WTC11 (cell line): ENCODE measurements at places on chromosomes 1 and 21. TPM values are rescaled to one million over a fixed set of nuclear protein-coding genes. Genes with fewer than 3 reads are reported as not detected.

- DNase-seq, result no peak
- H3K4me1 ChIP-seq, result no peaks in the 10 kb centered on the region
- H3K27ac ChIP-seq, result no peak overlapping the region
- peaks cover 86% of the 10 kb centered on the region for H3K36me3 ChIP-seq
- no peak overlapping the region for H3K4me3 ChIP-seq
Observed at GRCh38 chr21:37227071-37228002, 39.8 kb downstream of the VPS26C start.

GRCh38 chr1:4018466-4019146 is 118.5 kb upstream of the C1orf174 start:
- H3K4me1 ChIP-seq, result no peaks in the 10 kb centered on the region
- H3K4me3 ChIP-seq, result no peak overlapping the region
- no peak for DNase-seq
- peaks cover 20% of the 10 kb centered on the region for H3K27me3 ChIP-seq
- no peak overlapping the region for H3K27ac ChIP-seq

GRCh38 chr21:41750051-41750450 is 16.8 kb downstream of the RIPK4 start:
- peaks cover 30% of the 10 kb centered on the region for H3K36me3 ChIP-seq
- no peak overlapping the region for H3K27ac ChIP-seq
- H3K27me3 ChIP-seq, result no peaks in the 10 kb centered on the region; the same call in 1 of the 2 replicates
- DNase-seq, result no peak
- H3K4me3 ChIP-seq, result no peak overlapping the region

Gene INSRR
- 0.05 to 0.11 TPM in 2 of 3 replicates, not detected in the other for total RNA-seq

DNA sequence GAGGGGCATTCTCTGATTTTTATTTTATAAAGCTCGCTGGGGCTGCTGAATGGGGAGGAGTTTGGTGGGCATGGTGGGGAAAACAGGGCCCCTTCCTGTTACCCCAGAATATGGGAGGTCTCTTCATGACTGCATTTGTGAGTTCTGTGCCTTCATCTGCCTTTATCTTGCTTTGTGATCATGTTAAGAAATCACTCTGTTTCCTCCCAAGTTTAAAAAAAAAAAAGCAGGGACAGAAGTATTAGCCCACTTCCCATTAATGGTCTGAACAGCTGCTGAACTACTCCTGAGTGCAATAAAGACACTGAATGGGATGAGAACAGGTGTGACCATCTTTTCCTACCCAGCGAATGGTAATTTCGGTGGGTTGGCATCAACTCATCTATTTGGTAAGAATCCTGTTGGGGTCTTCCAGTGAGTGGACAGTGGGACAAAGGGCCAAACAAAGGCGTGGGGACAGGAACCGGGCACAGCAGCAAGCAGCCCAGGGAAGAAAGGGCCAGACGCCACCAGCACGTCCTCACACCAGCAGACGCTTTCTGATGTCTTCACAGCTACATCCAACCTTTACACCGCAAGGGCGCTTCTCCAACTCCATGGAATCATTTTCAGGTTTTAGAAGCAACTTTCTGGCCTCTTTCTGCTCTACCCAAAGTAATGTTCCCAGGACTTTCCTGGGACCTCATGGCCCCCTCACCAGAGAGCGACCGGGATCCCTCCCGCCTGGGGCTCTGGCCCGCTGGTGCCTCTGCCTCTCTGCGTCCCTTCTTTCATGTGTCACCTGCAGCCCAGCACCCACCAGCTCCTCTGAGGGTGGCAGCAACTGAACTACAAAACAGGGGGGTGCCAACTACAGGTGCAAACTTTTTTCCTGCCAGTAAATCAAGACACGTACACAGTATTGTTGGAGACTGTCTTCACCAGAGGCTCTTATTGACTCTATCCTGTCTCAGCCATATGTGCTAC is 160.2 kb downstream of the ADSS2 start:
- H3K27ac ChIP-seq, result no peak overlapping the region
- peaks cover 4% of the 10 kb centered on the region; the same call in 1 of the 2 replicates for H3K36me3 ChIP-seq
- no peaks in the 10 kb centered on the region for H3K4me1 ChIP-seq
- H3K4me3 ChIP-seq, result no peak overlapping the region

DNA sequence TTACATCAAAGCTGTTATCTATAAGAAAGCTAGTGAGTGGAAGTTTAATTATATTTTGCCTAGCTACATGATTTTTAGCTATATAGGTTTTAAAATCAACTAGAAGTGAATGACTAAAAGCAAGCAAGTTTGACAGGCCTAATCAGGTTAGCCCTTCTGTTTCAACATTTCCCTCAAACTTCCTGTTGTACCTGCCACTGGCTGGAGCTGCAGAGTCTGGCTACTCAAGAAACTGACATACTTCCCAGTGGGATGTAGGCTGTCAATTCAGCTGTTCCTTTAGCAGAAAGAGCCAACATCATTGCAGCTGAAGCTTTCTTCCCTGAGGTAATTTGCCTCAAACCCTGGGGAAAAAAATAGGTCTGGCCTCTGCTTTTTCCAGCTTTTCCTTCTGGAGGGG is 87.1 kb upstream of the TNR start:
- no peak overlapping the region for H3K27ac ChIP-seq
- H3K4me1 ChIP-seq, result peaks cover 53% of the 10 kb centered on the region
- H3K27me3 ChIP-seq, result no peaks in the 10 kb centered on the region; the same call in 1 of the 2 replicates
- no peak for DNase-seq

DNA sequence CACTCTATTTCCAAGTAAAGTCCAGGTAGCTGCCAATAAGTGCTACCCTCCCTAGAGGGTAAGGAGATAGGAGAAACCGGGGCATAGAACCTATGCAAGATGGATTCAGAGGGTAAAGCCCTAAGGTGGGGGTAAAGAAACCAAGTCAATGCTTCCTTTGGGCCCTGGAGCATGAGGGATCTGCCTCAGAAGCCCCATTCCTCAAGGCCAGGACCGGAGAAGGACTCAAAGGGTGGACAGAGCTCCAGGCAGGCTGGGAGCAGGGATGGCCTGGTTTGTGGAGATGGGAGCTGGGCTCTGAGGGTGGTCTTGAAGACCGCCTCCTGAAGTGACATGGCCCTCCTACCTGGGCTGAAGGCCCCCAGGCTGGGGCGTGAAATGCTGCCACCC is 3.9 kb downstream of the EPHA2 start:
- H3K4me3 ChIP-seq, result peak overlapping the region; percentile 14; the same call in 1 of the 2 replicates
- H3K36me3 ChIP-seq, result peaks cover 25% of the 10 kb centered on the region
- DNase-seq, result no peak

DNA sequence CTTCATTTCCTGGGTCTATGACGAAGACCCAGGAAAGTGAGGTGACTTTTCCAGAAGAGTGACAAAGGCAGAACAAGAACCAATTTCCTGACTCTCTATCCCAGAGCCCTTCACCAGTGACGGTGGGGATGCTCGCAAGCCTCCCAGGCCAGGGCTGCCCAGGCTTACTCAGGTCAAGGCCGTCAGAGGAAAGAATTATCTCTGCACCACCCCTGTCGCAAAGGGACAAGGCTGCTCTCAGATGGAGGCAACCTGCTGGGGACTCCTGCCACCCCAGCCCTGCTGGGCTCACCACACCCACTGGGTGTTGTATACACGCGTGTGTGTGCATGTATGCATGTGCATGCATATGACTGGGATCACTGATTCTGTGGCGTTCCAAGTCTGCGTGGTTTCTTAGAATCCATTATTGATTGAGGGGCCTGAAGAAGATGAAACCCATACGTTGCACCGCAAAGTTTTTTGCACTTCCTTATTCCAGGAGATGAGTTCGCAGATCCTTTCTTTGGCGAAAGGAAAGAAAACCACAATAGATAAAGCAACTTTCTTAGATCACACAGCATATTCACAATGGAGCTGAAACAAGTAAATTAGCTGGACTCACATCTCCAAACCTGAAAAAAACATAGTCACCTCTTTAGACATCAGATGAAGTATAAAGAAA is 255.8 kb downstream of the RHOU start:
- H3K36me3 ChIP-seq, result no peaks in the 10 kb centered on the region
- H3K4me3 ChIP-seq, result no peak overlapping the region
- H3K27me3 ChIP-seq, result peaks cover 7% of the 10 kb centered on the region; the same call in 1 of the 2 replicates
- H3K4me1 ChIP-seq, result peaks cover 42% of the 10 kb centered on the region
- no peak for DNase-seq
- no peak overlapping the region for H3K27ac ChIP-seq

Gene MYCBP
- total RNA-seq, result 31.4 to 43.6 TPM (median 34.9 TPM) in 3 replicates

DNA sequence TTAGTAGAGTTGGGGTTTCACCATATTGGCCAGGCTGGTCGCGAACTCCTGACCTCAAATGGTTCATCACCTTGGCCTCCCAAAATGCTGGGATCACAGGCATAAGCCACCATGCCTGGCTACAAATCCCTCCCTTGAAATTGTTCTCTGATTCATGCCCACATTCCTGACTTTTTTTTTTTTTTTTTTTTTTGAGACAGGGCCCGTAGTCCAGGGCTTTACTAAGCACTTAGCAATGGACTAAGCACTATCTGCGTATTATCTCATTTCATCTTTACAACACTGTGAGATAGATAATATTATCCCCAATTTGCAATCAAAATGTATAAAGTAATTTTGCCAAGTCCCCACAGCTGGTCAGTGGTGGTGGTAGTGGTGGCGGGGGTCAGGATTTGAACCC is 58.9 kb downstream of the VWA5B1 start:
- H3K27ac ChIP-seq, result no peak overlapping the region
- H3K36me3 ChIP-seq, result no peaks in the 10 kb centered on the region
- peaks cover 3% of the 10 kb centered on the region for H3K4me1 ChIP-seq
- DNase-seq, result no peak

GRCh38 chr1:228149406-228150119 is at the start of gene GJC2:
Gene GJC2 (plus strand): TSS chr1:228149930. CDS start chr1:228157759, 7,829 bp downstream.
- no peak within 1 kb of the TSS for H3K4me3 ChIP-seq
- no peak within 1 kb of the TSS for H3K27ac ChIP-seq
- no peaks in the 10 kb centered on the region for H3K36me3 ChIP-seq
- peak; percentile 38 for DNase-seq
- no peaks in the 10 kb centered on the region for H3K27me3 ChIP-seq

- 0 out of 2 replicates have a peak, but pooled peaks cover under 1% of the 10 kb centered on the region for H3K36me3 ChIP-seq
- peak overlapping the region; percentile 59; the same call in 1 of the 2 replicates for H3K27ac ChIP-seq
- H3K4me1 ChIP-seq, result peaks cover 43% of the 10 kb centered on the region
- DNase-seq, result no peak
- no peaks in the 10 kb centered on the region; the same call in 1 of the 2 replicates for H3K27me3 ChIP-seq
- H3K4me3 ChIP-seq, result peak overlapping the region; percentile 89
Observed at GRCh38 chr1:159944623-159945455, 574 bp downstream of the IGSF9 start.

Gene MARCKSL1
- 442 to 450 TPM (median 443 TPM) in 3 replicates for total RNA-seq

- peaks cover 23% of the 10 kb centered on the region for H3K36me3 ChIP-seq
- peaks cover 9% of the 10 kb centered on the region for H3K4me1 ChIP-seq
- DNase-seq, result no peak
- peak overlapping the region; percentile 62 for H3K27ac ChIP-seq
Observed at GRCh38 chr1:224251741-224252146, 68.7 kb downstream of the DEGS1 start.

Gene S100A5
- total RNA-seq, result not detected in 3 replicates

DNA sequence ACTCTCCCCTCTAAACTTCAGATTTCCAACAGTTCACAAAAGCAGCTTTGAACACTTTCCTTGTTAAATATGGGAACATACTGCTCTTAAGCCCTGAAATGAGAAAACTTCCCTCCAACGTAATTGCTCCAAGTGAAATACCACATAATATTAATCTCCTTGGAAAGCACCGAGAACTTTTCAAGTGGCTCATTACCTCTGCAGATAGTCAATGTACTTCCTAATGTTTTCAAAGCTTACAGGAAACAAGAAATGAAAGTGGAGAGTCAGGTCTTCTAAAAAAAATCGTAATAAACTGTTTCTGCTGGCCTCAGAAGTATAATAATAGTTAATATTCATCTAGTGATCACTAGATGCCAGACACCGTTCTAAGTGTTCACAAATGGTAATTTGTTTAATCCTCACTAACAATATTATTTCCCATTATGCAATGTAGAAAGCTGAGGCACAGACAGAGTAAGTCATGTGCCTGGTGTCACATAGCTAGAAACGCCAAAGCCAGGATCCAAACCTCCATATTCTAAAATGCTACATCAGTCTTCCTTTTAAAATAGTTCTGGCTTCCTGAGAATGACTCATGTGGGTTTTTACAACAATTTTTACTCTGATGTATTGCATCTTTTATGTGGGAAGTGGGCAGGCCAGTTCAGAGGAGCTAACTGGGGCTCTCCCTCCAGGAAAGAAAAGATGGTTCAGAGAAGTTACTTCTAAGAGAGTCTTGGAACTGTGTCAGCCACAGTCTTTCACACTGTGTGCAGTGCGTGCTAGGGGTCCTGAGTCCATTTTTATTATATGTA is 177.2 kb downstream of the PLPPR4 start:
- H3K27me3 ChIP-seq, result no peaks in the 10 kb centered on the region
- no peak overlapping the region for H3K4me3 ChIP-seq
- H3K36me3 ChIP-seq, result no peaks in the 10 kb centered on the region
- no peaks in the 10 kb centered on the region for H3K4me1 ChIP-seq
- DNase-seq, result no peak

DNA sequence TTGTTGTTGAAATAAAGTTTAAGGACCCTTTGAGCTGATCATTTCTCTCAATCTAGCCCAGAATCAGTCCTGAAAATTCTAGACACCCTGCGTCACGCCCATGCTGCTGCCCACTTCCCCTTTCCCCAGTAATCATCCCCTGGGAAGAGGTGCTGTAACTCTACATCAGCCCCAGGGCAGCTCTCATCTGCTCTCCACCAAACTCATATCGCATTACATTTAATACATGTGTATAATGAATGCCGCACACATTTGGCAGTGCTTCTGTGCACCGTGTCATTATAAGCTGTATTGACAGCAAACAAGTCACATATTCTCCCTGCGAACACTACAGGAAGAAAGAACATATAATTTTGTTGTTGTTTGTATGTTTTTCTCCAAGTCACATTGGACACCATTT is 539.7 kb upstream of the DAB1 start:
- no peak overlapping the region; the same call in 1 of the 2 replicates for H3K27ac ChIP-seq
- H3K4me3 ChIP-seq, result no peak overlapping the region
- no peaks in the 10 kb centered on the region for H3K27me3 ChIP-seq
- H3K36me3 ChIP-seq, result no peaks in the 10 kb centered on the region
- peaks cover 17% of the 10 kb centered on the region for H3K4me1 ChIP-seq

GRCh38 chr1:166350490-166350889 is 183.7 kb upstream of the FAM78B start:
- H3K27ac ChIP-seq, result no peak overlapping the region
- H3K4me1 ChIP-seq, result peaks cover 16% of the 10 kb centered on the region
- no peaks in the 10 kb centered on the region for H3K27me3 ChIP-seq

DNA sequence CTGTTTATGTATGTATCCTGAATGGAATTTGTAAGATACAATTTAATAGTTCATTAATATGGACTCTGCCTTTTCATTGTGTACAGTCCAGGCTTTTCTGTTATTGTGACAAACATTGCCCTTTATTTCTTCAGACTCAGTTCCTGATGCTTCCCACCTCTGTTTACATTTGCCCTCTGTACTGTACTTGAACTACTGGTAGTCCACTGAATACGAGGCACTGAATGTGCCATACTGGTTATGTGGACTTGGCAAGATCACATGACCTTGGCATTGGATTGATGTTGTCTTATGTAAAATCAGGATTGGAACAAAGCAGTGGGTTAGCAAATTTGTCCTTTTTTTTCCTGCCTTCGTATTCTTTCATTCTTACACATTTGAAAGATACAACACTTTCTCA is 27.8 kb downstream of the RALGPS2 start:
- no peak for DNase-seq
- H3K27ac ChIP-seq, result no peak overlapping the region
- H3K4me1 ChIP-seq, result no peaks in the 10 kb centered on the region
- H3K4me3 ChIP-seq, result no peak overlapping the region

- no peak overlapping the region for H3K27ac ChIP-seq
- no peaks in the 10 kb centered on the region for H3K36me3 ChIP-seq
- no peak overlapping the region for H3K4me3 ChIP-seq
Observed at GRCh38 chr21:15247613-15248012, 182.8 kb upstream of the NRIP1 start.

Gene PRMT6
- total RNA-seq, result 30.7 to 35.3 TPM (median 31.1 TPM) in 3 replicates
